Hematopoietic multipotent progenitor cell (in vitro differentiated cells): ENCODE measurements at places on chromosomes 7 and 10.

- peak; percentile 71 for DNase-seq
Observed at GRCh38 chr7:154953006-154953684, 49.8 kb downstream of the PAXIP1 start.

GRCh38 chr10:121405549-121405948, 192.7 kb downstream of the FGFR2 start:
- no peak for DNase-seq

DNA sequence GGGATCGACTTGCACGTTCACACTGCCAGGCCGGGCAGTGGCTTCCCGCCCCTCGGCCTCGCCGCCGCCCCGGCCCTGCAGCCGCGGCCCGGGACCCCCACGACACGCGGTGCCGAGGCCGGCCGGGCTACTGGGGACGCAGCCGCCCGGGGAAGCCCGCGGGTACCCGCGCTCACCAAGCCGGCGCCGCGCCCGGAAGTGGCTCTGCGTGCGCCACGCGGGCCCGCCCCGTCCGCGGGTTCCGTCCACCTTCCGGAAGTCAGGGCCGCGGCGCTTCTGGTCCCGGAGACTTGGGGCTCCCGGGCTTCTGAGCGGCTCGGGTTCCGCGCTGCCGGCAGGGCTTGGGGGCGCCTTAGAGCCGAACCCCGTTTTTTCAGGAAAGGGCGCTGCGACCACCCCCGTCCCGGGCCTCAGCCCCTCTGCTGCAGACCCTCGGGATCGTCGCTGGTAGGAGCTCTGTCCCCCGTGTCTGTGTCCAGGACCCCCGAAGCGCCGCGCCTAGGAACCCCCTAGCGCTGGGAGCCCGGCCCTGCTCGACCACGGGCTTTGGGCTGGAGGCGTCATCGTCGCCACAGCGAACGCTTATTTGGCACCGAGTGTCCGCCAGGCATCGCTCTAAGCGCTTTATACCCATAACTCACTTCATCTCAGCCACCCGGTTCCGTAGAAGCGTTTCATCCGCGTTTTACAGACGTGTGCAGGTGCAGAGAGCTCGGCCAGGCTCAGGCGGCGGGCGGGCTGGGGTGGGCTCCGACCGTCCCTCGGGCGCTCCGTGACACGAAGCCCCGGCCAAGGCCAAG, at the start of gene PSMG3:
TSS of gene PSMG3 (minus strand) at position 200 of the 800 bp plus-strand sequence. CDS start 693 bp downstream, outside the sequence.
- peak; percentile 91 for DNase-seq

DNA sequence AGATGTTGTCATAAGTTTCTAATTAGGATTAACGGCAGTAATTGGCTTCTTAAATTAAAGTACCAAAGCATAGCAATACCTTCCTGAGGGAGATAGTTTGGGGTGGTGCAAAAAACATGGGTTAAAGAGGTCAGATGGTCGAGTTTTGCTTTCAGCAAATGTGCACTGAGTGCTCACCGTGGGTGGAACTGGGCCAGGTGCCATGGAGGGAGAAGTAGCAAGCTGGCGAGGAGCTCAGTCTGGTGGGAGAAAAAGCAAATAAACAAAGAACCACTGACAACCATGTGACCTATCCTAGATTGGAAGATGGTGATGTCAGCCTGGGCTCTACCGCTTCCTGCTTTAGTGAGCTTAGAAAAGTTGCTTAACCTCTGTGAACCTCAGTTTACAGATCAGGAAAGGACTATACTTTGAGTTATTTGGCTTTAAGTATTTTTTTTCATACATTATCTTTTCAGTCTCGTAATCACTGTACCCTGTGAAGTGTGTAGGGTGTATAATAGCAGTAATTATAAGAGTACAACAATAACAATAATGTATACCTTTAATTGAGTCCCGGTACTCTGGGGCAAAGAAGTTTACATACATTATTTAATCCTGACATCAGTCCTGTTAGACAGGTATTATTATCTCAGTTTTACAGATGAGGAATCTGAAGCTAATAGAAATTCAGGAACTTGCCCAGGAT, 69.0 kb upstream of the PDCD4 start:
- DNase-seq: no peak

DNA sequence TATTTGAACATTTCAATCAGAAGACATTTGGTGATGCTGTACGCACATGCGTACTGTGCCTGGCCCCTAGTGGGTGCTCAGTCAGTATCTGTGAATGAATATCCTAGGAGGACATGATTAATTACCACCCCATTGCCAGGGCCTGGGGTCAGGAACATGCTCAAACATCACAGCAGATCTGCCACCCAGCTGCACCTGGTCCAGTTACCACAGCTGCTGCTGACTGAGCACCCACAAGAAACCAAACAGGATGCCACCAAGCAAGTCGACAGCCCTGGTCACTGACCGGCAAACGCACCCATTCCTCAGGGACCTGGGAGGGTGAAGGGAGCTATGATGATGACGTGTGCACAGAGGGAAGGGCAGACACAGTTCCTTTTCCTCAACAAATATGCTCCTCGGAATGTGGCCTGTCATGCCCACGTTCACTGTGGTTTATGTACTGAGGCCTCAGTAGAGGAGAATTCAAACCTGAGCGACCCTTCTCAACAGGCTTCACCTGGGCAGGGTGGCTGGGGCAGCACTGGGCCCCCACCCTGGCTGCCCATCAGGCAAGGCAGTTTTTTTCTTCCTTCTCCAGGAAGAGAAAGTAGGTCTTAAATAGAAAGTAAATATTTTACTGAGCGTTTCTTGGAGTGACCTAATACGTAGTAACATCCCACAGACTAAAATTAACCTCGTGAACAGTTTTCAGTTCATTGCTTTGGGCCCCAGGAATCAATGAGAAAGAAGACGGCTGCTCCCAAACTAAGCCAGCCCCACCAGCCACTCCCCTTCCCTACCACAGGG, 13.4 kb downstream of the CTBP2 start:
- peak; percentile 68 for DNase-seq

- no peak for DNase-seq
Observed at GRCh38 chr10:43200538-43201390, 62.5 kb downstream of the CSGALNACT2 start.

DNA sequence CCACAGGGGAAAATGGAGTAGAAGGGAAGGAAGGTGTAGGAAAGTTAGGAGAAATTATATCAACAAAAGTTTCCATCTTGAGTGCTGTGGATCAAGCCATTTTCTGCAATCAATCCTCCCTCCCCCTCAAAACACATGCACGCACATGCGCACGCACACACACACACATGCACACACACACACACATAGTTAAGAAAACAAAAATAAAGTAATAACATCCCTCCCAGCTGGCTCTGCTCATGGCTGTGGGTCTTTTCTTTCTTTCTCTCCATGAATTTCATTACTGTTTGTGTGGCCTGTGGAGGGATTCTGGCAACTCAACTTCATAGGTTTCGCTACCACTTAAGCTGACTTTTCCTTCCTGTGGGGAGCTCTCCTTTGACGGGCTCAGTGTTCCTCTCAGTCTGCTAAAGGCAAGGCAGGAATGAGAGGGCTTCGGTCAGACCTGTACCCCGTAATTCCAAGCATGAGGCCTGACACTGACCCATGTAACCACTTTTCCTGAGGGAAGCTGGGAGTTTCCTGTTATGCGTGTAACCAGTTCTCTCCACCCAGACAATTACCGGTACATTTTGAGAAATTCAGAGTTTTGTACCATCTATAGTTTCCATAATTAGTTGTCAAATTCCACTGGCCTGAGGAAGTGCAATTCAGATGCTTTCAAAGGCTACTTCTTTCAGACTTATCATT, 79.8 kb downstream of the ZNF92 start:
- no peak for DNase-seq

GRCh38 chr10:68550747-68551411, 9.3 kb upstream of the TET1 start:
- peak; percentile 66 for DNase-seq

GRCh38 chr10:77649333-77650331, 12.0 kb upstream of the KCNMA1 start:
- DNase-seq: peak; percentile 34

DNA sequence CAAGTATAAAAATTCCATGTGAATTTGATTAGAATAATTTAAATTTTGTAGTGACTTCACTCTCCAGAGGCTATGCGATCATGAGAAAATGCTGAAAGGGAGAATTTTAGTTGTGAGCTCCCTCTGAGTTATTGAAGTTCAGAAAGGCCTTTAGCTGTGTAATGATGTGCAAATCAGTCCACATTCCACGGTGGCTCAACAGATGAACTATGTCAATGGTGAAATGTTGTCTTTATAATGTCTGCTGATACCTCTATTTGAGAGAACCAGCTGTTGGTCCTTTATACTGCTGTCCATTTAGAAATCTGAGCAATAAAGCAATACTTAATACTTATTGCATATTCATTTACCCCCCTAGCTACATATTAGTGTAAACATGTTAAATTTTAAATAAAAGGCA, 7.1 kb upstream of the ITGB8 start:
- DNase-seq: no peak

- no peak for DNase-seq
Observed at GRCh38 chr10:8113616-8114015, 59.1 kb downstream of the GATA3 start.

DNA sequence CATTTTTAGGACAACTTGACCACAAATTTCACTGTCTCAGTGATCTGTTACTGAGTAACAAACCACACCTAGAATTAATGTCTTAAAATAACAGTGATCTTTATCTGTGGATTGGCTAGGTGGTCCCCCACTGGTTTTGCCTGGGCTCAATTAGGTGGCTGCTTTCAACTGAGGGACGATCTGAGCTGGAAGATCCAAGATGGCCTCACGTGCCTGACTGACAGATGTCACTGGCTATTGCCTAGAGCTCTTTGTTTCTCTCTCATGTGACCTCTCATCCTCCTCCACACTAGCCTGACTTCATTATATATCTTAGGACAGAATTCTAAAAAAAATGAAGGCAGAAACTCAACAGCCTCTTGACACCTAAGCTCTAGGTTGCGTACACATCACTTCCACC, 59.7 kb downstream of the HACD1 start:
- no peak for DNase-seq

DNA sequence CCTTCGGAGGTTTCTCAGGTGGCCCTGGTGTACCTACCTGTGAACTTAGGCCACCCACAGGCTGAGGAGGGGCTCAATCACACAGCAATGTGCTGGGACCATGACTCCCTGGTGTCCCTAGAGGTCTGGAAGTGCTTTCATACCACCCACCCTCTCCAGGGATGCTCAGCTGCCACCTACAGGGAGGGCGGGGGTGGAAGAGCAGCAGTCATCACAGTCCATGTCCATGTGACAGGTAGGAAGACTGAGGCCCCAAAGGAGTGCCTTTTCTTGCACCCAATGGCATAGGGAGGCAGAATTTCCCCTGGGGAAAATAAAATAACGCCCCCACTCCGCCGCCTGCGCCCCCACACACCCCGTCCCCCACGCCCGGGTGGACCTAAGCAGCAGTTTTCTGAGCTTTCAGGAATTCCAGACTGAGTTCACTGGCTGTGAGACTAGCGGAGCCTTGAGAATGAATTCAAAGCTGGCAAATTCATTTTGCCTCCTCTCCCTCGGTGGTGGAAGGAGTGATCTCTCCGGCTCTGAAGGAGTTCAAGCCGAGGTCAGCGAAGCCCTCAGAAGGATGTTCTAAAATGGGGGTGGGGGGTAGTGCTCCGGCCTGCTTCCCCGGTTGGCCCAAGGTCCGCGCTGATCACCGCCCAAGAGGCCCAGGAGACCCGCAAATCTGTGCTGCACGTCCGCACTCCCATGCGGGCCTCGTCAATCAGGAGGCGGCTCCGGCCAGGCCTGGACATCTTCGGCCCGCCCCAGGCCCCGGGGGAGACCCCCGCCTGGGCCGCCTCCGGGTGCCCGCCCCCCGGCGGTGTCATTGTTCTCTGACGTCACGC, 2.1 kb upstream of the ZMIZ1 start:
- no peak for DNase-seq

DNA sequence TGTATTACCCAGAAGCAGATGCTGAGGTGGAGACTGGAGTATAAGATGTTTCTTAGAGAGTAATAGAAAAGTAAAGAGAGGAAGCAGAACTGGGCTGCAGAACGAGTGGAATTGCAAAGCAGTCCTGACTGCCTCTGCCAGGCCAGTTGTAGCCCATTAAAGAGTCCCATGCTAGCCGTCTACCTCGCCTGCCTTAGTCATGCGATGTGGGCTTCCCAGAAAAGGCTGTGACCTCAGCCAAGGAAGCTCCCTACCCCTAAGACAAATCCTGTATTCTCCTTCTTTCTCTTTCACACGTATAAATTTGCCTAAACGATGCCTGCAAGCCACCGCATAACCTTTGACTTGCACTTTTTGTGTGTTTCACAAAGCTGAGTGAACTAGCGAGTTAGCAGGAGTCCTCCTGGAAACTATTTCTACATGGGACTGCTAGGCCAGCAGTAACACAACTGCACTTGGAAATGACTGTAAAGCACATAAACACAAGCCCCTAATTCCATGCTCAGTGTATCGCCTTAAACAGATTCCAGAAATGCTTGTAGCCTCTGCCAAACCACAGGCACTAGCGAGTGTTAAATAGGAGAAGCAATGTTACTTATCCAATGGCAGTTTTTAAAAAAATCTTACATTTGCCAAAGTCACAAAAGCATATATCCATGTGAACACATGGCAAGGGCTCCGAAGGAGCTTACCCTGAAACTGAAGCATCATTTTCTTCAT, 47.4 kb upstream of the GNAI1 start:
- no peak for DNase-seq

- DNase-seq: no peak
Observed at GRCh38 chr10:75530299-75530698, 98.9 kb downstream of the LRMDA start.

DNA sequence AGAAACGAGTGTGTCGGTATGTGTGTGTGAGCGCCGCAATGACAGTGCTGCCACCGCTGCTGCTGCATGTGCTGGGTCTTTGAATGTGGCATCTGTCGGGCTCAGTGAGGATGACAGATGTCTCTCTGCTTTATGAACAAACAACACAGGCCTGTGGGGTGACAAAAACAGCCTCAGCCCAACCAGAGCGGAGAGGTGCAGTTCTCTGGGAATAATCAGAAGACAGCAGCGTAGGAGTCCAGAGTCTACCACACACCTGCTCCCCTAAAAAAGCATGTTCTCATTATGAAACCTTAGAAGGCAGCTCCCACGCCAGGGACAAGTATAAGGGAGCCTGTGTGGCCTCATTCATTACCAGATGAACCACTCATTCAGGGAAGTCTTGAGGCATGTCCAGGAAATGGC, 278.3 kb downstream of the KCNMA1 start:
- DNase-seq: no peak
